ENCODE measurements at places on chromosomes 1 and 21.

- no peak for DNase-seq
Measured at GRCh38 chr1:60903591-60903990, 178.8 kb upstream of the NFIA start.

DNA sequence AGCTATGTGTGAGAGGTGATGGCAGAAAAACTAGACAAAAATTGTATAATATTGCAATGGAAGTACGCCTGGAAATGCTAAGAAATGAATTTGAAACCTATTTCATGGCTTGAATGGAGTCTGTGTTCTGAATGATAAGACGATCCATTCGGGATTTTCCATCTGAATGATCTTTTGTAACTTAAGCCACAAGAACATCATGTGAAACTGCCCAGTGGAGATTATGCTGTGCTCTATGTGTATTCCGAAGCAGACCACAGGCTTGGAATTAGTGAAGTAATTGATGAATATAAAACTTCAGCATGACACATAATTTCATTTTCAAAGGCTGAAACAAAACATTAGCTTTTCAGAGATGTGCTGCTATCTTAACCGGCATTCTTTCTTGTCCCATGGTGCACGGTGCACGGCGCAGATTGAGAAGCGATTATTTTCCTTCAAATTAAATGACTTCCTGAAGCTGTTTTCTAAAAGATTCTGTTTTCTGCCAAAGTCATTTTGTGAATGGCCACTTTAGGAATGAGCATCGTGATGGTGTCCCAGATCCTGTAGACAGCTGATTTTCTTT, 652.9 kb downstream of the PLA2G4A start:
- no peak for DNase-seq

- DNase-seq: no peak
Measured at GRCh38 chr1:109654519-109654918, 1.4 kb upstream of the GSTM4 start.

GRCh38 chr1:235399661-235400060, 32.4 kb downstream of the TBCE start:
- no peak for DNase-seq

- DNase-seq: no peak
Measured at GRCh38 chr1:46179138-46180081, 3.1 kb upstream of the P3R3URF start.

DNA sequence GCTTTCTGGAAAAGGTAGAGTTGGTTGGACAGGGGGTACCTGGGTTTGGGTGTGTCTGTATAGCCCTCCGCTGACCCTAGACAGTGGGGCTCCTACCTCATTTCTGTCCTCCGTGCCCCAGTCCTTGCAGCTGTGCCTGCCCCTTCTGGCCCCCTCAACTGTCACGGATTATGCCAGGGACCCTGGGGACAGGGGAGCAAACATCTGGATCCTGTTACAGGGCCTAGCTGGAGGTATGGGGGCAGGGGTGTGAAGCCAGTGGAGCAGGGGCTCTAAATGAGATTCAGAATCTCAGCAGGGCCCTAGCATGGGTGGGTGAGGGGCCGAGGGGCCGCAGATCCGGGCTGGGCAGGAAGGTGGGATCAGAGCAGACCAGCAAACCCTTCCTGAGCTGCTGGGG, 81.0 kb downstream of the TAS1R2 start:
- no peak for DNase-seq

- DNase-seq: no peak
Measured at GRCh38 chr1:112618114-112618720, 724 bp downstream of the ST7L start.

DNA sequence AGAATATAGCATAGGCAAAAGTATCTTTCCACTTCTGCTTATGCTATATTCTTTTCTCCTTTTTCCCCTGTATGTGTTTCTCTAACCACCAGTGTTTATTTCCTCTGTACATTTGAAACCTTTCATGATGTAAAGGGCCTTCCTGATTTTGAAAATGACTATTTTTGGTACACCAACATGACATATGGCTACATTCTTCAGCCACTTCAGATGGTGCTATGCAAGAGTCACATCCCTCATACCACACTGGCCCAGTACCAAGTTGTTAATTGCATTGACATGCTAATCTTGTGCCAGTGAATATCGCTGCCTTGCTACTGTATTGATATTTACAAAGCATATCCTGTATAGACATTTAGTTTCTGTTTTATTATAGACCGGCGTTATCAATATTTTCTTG, 408.7 kb downstream of the NCAM2 start:
- no peak for DNase-seq

DNA sequence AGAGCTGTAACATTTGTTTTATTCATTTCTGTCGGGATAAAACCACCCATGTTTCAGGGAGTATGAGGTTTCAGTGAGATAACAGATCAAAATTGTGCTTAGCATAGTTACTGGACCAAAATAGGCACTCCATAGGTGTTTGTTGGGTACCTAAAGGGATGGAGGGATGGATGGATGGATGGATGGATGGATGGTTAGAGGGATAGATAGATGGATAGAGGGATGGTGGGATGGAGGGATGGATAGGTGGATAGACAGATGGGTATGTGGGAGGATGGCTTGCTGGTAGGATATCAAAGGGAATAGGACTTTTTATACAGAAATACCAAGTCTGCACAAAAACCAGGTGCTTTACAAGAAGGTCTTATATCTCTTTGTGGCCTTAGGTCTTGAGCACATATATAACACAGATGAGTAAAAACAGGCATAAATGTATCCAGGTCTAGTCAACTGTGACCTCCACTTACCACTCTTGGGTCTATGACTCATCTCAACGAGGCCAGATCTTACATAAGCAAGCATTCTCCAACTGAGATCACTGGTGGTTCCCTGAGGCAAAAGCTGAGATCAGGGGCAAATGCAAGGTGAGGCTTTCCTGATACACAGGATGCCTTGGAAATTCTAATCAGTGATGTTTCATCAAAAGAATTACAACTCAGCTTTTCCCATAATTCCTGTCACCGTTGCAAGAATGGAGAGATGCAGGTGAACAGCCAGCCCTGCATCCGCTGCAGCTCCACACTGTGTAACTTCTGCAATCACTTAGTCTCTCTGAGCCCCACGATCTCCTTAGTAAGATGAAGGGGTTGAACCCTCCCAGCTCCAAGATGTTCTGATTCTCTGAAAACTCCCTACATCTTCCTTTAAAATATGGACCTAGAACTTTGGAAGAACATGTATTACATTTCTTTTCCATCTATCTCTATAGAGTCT, 32.0 kb downstream of the PTAFR start:
- DNase-seq: no peak

DNA sequence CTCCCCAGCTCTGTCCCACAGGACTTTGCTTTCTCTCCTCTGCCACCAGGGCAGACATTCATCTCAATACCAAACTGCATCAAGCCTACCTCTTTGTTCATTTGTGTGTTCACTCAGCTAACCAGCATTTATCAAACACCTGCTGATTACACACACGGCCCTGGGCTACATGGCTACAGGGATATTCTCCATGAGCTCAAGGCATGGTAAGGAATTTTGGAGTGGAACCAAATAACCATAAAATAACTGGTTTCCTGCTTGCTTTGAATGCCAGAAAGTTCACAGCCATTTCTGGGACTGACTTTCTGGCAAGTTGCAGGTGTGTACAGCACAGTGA, 54.6 kb downstream of the LDLRAD2 start:
- no peak for DNase-seq

GRCh38 chr1:169105434-169106094, 926 bp upstream of the ATP1B1 start:
- DNase-seq: peak; percentile 56

- DNase-seq: no peak
Measured at GRCh38 chr1:36692465-36693160, 209.9 kb upstream of the CSF3R start.

DNA sequence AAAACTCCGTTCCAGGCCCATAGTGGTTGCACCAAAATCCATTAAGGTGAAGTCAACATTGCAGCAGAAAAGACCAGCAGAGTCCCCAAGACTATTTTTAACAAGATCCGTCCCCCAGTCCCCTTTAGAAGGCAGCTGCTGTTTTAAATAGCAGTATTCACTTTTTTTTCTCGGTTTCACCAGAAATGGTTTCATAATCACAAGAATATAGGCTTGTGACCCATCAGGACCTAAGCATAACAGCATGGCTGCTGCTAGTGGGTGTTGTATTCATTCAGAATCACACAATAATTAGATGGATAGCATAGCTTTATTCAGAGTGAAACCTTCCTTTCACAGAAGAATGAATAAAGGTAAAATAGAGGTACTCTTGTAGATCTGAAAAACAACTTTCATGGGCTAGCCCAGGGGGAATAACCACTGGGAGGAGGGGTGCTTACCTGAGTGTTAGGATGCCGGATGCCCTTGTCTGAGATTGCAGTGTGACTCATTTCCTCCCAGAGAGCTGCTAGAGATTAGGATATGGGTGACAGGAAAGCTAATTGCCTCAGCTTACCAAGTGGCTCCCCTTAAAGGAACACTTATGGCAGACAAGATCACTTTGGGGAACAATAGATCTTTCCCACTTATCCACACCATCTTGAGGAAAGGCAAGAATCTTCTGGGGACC, 35.0 kb downstream of the ACKR1 start:
- DNase-seq: no peak

DNA sequence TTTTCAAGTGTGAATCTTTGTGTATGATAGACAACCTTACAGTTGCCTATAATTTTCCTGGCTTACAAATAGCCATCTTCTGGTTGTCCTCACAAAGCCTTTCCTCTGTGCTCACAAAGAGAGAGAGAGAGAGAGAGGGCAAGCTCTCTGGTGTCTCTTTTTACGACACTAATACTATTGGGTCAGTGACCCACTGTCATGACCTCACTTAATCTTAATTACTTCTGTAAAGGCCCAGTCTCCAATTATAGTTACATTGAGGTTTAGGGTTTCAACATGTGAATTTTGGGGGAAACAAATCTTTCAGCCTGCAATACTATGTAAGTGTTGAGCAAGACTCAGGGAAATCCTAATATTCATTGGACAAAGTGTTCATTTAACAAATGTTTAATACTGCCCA, 167.4 kb upstream of the COL11A1 start:
- no peak for DNase-seq

DNA sequence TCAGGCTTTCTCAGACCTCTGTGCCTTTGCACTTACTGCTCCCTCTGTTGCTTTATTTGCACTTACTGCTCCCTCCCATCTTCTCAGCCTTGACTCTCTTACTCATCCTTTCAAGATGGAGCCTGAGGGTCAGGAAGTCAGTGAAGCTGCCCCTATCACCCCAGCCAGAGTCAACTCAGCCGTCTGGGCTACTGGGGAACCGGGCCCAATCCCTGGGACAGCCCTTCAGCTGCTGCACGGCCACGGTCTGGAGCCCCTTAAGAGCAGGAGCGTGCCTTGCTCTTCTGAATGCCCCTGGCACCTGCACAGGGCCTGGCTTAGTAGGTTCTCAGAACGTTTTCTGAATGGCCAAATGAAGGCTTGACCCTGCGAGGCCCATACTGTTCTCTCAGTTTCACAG, 244.4 kb downstream of the FOXD2 start:
- no peak for DNase-seq

- no peak for DNase-seq
Measured at GRCh38 chr1:94305704-94306103, 68.3 kb upstream of the ARHGAP29 start.

- DNase-seq: no peak
Measured at GRCh38 chr1:36476945-36477344, 5.8 kb downstream of the CSF3R start.

DNA sequence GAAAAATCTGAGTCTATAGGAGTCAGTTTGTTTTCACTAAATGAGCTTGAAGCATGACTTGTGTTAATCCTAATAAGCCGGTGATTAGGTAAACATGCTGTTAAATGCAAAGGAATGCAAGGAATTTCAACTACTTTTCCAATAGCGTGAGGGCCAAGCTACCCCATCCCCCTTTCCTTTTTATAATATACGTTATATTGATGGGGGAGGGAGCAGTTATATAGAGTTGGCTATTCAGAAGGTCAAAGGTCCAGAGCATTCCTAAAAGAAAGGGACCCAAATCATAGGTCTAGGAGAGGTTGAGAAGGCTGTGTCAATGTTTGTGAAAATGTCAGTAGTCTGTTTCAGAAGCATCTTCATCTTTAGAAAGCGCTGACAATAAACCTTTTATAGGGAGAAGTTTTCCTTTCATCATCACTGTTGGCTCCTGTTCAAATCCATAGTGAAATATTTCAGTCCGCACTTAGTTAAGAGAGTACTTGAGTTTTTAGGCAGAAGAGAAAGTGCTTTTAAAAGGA, 3.8 kb downstream of the CCN1 start:
- DNase-seq: no peak

- no peak for DNase-seq
Measured at GRCh38 chr21:36388835-36389234, 3.6 kb downstream of the CHAF1B start.

- no peak for DNase-seq
Measured at GRCh38 chr1:161373442-161373841, 5.8 kb upstream of the CFAP126 start.

DNA sequence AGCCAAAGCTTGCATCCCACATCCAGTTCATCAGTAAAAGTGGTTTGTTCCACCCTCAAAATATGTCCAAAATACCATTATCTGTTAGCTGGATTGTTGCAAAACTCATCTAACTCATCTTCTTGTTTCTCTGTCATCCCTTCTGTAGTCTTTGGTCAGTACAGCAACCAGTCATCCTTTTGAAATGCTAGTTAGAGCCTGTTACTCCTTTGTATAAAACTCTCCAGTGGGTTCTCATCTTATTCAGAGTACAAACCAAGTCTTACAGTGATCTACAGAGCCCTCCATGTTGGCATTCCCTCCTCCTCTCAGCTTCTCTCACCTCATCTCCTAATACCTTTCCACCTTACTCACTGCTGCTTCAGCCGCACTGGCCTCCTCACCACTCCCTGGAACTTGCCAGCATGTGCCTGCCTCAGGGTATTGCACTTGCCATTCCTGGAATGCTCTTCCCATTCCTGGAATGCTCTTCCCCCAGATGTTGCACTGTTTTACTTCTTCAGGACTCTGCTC, 70.6 kb downstream of the LAMC1 start:
- DNase-seq: no peak

DNA sequence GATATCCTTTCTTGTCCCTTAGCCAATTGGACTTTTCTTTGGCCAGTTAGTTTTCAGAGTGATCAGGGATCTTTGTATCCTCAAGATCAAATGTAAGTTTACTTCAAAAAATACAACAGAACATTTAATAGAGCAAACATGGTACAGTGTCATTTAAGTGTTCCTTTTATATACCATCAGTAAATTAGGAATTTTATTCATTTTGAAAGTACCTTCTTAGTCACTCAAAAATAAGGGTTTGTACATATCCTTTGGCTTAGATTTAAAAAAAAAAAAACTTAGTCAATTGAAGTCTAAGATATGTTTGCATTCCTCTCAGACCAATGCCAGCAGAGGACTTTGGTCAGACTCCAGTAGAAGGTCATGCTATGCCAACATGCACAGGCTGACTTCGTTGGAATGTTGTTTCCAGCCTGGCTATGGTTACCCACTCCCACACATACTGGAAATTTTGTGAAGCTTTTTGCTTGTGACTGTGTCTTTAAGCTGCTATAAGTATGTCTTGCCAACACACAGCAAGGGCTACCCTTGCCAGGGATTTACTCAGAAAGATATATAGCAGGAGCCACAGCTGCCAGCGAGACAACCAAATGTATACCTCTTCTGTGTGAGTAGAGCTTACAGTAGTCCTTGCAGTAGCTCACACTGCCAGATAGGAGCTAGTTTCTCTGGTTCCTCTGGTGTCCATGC, 81.5 kb upstream of the LRIF1 start:
- no peak for DNase-seq
